T-helper 1 cell treated with Interleukin-12 subunit alpha and Interleukin-12 subunit beta and Interleukin-4 antibody, amounts not matched to agents 30 ng/mL and 1 ng/mL, for 36 hours (primary cell): ENCODE measurements at places on chromosomes 7 and 10. TPM values are rescaled to one million over a fixed set of nuclear protein-coding genes. Genes with fewer than 3 reads are reported as not detected.

The NEUROG3 gene
- not detected in 2 replicates for total RNA-seq

The OIT3 gene
- total RNA-seq: not detected in 2 replicates

The DHTKD1 gene
- 27.4 and 29.5 TPM in 2 replicates for total RNA-seq

The STEAP1 gene
- total RNA-seq: 1.9 and 2.4 TPM in 2 replicates

The CNNM1 gene
- 0.07 and 0.29 TPM in 2 replicates for total RNA-seq

The CPA4 gene
- not detected in 2 replicates for total RNA-seq

The TAS2R41 gene
- total RNA-seq: not detected in 2 replicates

The CHST3 gene
- total RNA-seq: not detected in 2 replicates

The ADAP1 gene
- 20.6 and 20.9 TPM in 2 replicates for total RNA-seq

The AOAH gene
- 20.8 and 28.1 TPM in 2 replicates for total RNA-seq

The SORBS1 gene
- 0.69 and 1.2 TPM in 2 replicates for total RNA-seq

The SKIDA1 gene
- 0.05 TPM in 1 of 2 replicates, not detected in the other for total RNA-seq

The TMEM176B gene
- not detected in 2 replicates for total RNA-seq

The PRF1 gene
- total RNA-seq: 129 and 132 TPM in 2 replicates

The ZYX gene
- 157 and 162 TPM in 2 replicates for total RNA-seq

The ZDHHC6 gene
- 51.6 and 52.4 TPM in 2 replicates for total RNA-seq

The CUBN gene
- 0.39 and 1.4 TPM in 2 replicates for total RNA-seq

The TUBB8 gene
- not detected in 2 replicates for total RNA-seq

The LRRC18 gene
- total RNA-seq: not detected in 2 replicates

The COPS6 gene
- 95.2 and 110 TPM in 2 replicates for total RNA-seq

The CYP17A1 gene
- total RNA-seq: not detected in 2 replicates

The LOXL4 gene
- total RNA-seq: not detected in 2 replicates

The NEURL1 gene
- 2.2 and 2.3 TPM in 2 replicates for total RNA-seq

The HOXA13 gene
- not detected in 2 replicates for total RNA-seq

The OR2A1 gene
- total RNA-seq: not detected in 2 replicates

The RASA4B gene
- 11.3 and 16.1 TPM in 2 replicates for total RNA-seq

The MSMB gene
- total RNA-seq: not detected in 2 replicates

The H2BK1 gene
- total RNA-seq: 0.66 TPM in 1 of 2 replicates, not detected in the other

The CYP3A7 gene
- total RNA-seq: not detected in 2 replicates

The PDSS1 gene
- 16.7 and 18.1 TPM in 2 replicates for total RNA-seq

The NSUN5 gene
- total RNA-seq: 53.8 and 54.3 TPM in 2 replicates

The CFTR gene
- total RNA-seq: not detected in 2 replicates

The CLEC5A gene
- total RNA-seq: not detected in 2 replicates

The MIOS gene
- 27.7 and 29.6 TPM in 2 replicates for total RNA-seq

The FAM25C gene
- not detected in 2 replicates for total RNA-seq

The GPR26 gene
- not detected in 2 replicates for total RNA-seq

The MNX1 gene
- total RNA-seq: 0.17 TPM in 1 of 2 replicates, not detected in the other

The CHRM2 gene
- total RNA-seq: not detected in 2 replicates

The WDR11 gene
- 71.5 and 77.6 TPM in 2 replicates for total RNA-seq

The CPN1 gene
- total RNA-seq: not detected in 2 replicates

The APBB1IP gene
- 59.3 and 61.3 TPM in 2 replicates for total RNA-seq

The STAMBPL1 gene
- total RNA-seq: 36.5 and 44.3 TPM in 2 replicates

The FAM180A gene
- total RNA-seq: not detected in 2 replicates

The DNAJC12 gene
- 8.7 and 9.5 TPM in 2 replicates for total RNA-seq

The SPDYE1 gene
- total RNA-seq: 0.12 TPM in 1 of 2 replicates, not detected in the other

The KCNMA1 gene
- 0.17 and 0.20 TPM in 2 replicates for total RNA-seq

The FZD1 gene
- 0.68 and 0.76 TPM in 2 replicates for total RNA-seq

The VPS50 gene
- 24.5 and 25.0 TPM in 2 replicates for total RNA-seq

The RGR gene
- total RNA-seq: not detected in 2 replicates

The HMX3 gene
- not detected in 2 replicates for total RNA-seq
